ENCODE measurements at places on chromosomes 3 and 15.

DNA sequence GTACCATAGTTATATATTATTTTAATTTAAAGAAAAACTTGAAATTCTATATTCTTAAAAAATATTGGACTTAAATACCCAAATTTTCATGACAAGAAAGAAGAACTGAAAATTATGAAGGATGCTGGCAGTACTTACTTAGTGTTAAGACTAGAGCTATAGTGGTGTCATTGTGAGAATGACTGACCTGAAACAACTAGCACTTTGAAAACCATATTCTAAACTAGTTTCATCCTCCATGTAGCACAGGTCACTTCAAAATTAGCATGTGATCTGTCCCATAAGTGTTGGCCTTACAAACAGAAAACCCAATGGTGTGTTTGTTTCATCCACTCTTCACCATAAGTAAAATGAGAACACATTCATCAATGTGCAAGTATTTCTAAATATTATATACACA lies 208.6 kb downstream of the ZIC4 start:
- DNase-seq, result no peak

DNA sequence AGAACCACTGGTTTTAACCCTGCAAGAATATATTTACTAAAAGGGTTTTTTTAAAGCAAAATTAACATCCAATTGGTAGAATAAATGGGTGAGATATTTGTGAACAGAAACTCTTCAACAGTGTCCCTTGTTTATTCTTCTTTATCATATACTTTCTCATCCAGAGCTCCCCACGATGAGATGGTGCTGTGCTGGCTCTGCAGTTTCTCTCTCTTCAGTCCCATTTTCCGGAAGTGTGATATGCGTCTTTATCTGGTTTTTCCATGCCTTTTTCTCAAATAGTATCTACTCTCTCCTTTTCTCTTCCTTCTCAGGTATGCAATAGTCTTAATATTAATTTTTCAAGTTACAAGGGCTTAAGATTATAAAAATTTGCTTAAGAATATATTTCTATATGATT lies 1.5 kb downstream of the EAF2 start:
- no peak for DNase-seq

DNA sequence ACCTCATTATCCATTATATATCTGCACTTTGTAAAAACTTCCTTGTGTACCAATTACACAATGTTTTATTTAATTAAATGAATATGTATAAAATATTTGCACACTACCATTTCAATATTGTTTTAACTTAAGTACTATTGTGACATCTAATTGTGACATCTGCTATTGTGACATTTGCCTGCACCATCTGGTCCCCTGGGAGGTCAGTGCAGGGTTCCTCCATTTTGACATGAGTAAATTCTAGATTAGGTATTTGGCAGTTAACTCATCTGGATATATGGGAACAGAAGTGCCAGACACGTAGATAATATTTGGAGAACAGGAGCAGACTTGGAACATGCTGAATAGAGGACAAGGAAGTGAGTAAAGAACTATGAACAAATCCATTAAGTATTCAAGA lies 332.1 kb downstream of the VGLL3 start:
- no peak for DNase-seq

DNA sequence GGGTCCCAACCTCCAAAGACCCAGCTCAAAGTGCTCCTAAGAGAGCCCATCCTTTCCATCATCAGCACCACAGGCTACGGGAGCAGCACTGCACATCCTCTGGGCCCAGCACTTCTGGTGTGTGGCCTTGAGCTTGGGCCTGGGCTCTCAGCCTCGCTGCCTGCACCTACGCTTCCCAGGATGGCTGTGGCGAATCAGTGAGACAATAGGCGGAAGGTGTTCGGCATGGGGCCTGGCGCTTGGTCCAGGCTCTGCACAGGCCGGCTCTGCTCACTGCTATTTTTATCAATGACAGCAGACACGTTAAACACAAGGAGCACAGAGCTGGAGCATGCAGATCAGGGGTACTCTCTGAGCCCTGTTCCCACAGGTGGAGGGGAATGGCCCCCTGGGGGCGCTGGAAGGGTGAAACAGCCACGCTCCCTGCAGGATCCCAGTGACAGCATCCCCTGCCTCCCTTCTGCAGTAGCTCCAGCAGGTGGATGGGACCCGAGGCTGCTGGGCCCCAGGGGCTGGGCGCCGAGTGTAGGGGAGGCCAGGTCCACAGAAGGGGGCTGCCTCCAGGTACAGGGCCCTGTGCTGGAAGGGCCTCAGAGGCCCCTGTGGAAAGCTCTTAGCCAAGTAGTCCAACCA lies 90.0 kb upstream of the RPL32 start:
- DNase-seq, result no peak

- DNase-seq, result no peak
Measured at GRCh38 chr3:127097481-127097880, 95.5 kb upstream of the PRR23E start.

- no peak for DNase-seq
Measured at GRCh38 chr3:16229681-16230080, 35.1 kb downstream of the DPH3 start.

DNA sequence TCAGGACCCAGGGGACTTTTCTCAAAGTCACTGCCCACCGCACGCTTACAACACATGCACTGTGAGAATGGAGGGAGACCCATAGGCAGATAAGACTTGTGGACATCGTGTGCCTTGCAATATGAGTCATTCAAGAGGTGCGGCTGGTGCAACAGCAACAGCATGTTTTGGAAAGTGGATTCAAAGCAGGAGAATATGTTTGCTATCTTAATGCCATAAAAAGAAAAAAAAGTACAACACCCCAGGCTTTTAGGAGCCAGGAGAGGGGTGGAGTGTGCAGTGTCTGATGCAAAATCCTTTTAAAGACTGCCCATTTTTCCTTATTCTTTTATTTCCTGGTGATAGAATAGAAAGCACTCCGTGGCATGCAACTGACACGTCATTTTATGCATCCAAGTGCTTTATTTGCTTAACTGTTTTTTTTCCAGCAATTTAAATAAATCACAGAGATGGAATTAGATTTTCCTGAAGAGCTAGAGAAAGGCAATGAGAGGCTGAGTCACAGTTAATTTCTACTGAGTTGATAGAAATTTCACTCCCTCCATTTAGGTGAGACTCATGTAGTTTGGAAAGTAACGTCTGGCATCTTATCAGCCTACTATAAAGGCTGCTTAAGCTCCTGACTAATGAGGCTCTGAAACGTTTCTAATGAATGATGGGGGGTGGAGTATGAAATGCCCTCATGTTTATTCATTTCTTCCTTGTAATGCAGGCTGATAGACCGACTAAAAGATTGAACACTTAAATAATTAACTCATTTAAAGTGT lies 96.4 kb downstream of the NSUN3 start:
- DNase-seq, result no peak

GRCh38 chr15:70723927-70724326 lies 39.4 kb downstream of the UACA start:
- no peak for DNase-seq

- DNase-seq, result peak; percentile 10
Measured at GRCh38 chr3:146160321-146160963, 542 bp downstream of the PLOD2 start.

GRCh38 chr3:160052385-160053047 lies 63.9 kb downstream of the IL12A start:
- DNase-seq, result no peak

DNA sequence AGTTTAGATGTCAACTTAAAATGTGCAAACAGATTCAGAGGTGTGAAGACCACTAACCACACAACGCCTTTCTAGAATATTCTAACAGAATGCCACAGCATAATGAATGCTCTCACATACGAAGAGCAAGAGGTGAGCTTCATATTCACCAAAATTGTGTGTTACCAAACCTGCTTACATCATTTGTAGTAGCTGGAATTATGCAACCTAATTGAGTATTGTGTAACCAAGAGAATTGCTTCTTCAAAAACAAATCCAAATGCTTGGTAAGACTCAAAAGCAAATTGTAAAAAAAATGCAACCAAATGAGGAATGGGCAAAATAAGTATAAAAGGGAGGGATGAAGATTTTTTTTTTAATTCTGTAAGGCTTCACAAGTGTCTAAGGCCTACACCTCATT lies 160.7 kb downstream of the TAFA4 start:
- no peak for DNase-seq

GRCh38 chr3:68751888-68752287 lies 180.5 kb downstream of the TAFA4 start:
- DNase-seq, result no peak

GRCh38 chr3:16516695-16517481 lies 3.4 kb upstream of the RFTN1 start:
- DNase-seq, result no peak

DNA sequence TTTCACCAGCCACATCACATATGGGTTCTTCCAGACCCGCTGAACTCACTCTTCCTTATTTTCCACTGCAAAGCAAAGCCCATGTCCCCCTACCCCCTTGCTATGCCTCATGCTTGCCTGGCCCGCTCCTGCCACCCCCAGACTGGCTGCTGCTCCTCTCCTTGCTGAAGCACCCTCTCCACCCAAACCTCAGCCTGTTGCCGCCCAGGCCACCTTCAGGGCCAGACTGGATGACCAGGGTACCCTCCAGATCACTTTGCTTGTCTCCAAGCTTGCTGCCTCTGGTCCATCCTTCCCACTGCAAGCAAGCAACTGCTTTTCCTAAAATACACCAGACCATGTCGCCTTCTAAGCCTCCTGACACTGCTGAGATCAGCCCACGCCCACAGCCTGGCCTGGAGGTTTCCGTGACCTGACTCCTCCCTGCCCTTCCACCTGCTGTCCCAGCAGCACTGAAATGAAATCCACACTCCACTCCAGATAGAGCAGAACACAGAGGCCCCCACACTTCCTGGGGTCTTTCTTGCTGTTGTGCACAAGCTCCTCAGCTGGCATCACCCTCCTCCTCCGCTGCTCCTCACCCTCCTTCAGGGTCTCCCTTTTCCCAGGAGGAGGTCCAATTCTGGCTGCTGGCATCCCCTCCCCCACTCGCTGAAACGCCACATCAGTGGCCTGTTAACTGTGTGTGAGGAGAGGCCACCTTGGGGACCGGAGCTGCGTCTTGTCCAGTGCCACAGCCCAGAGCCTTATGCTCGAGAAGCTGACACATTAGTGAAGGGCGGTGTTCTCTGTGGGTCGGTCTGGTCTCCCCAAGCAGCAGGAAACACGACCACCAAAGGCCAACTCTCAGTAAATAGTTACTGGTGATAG lies 99.1 kb downstream of the ADCY5 start:
- no peak for DNase-seq

DNA sequence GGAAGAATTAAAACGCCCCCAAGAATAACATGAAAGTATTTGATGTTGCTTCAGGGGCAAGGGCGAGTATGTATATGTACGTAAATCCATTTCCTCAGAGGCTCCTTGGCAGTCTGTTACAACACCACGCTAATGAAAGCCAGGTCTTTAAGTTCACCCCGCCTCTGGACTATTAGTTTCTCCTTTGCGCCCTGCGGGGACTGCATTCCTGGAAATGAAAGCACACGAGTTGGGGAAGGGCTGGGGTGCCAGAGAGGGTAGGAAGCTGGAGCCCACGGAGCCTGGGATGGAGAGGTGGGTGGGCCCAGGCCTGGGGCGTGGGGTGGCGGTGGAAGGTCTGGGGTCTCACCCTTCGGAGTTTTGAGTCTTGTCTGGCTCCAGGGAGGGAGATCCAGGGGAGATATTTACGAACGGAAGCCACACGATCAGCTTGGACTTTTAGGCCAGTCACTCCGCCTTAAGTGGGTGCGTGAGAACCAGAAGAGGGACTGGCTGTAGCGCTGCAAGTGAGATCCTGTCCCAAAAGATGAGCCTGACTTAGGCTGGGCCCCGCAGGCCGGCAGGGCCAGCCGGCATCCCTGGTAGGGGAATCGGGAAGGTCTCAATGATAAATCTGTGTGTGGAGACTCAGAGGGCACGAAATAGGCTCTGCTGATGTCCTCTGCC lies 1.6 kb upstream of the PLCL2 start:
- DNase-seq, result no peak

GRCh38 chr15:93989440-93989998 lies 241.8 kb upstream of the MCTP2 start:
- DNase-seq, result no peak

GRCh38 chr3:42101481-42101880 lies 10.3 kb downstream of the TRAK1 start:
- DNase-seq, result no peak

GRCh38 chr15:101258238-101259144 lies 6.6 kb upstream of the CHSY1 start:
- DNase-seq, result peak; percentile 48

- no peak for DNase-seq
Measured at GRCh38 chr3:179713643-179714090, 60.8 kb downstream of the USP13 start.

- DNase-seq, result no peak
Measured at GRCh38 chr3:5219216-5219615, 31.7 kb downstream of the EDEM1 start.

- DNase-seq, result no peak
Measured at GRCh38 chr15:71708741-71709140, 101.6 kb upstream of the NR2E3 start.

Data from GM10248 (cell line).